Muscle of back (tissue), 13 donors: ENCODE measurements at places on chromosomes 6 and 20.
A peak's percentile ranks its signal among the peaks of the same experiment; 100 is the strongest.

GRCh38 chr6:64062960-64063683 lies 427.5 kb downstream of the PHF3 start:
- DNase-seq, result no peak

GRCh38 chr20:57465486-57465885 lies 59.5 kb downstream of the CTCFL start:
- DNase-seq, result no peak

GRCh38 chr20:31698803-31699718 lies 23.6 kb downstream of the BCL2L1 start:
- DNase-seq, result peak; percentile 90

GRCh38 chr6:57302477-57302876 lies 15.0 kb upstream of the PRIM2 start:
- no peak for DNase-seq

DNA sequence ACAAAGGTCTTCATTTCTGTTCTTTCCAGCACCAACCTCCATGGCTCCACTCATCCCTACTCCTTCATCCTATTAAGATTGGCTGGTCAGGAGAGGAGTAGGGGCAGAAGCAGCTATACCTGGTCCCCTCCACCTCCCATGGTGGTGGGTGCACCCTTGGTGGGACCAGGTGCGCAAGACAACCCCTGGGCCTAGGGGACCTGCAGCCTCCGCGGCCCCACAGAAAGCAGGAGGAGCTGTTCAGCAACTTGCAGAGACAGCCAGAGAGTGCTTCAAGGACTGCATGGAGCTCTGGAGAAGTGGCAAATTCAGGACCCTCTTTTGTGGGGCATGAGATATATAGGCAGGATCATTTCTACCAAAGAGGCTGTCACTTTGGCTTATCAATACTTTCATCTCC lies 9.8 kb downstream of the ULBP2 start:
- no peak for DNase-seq
